EH (cell line): ENCODE measurements at places on chromosomes 7 and 10.

DNA sequence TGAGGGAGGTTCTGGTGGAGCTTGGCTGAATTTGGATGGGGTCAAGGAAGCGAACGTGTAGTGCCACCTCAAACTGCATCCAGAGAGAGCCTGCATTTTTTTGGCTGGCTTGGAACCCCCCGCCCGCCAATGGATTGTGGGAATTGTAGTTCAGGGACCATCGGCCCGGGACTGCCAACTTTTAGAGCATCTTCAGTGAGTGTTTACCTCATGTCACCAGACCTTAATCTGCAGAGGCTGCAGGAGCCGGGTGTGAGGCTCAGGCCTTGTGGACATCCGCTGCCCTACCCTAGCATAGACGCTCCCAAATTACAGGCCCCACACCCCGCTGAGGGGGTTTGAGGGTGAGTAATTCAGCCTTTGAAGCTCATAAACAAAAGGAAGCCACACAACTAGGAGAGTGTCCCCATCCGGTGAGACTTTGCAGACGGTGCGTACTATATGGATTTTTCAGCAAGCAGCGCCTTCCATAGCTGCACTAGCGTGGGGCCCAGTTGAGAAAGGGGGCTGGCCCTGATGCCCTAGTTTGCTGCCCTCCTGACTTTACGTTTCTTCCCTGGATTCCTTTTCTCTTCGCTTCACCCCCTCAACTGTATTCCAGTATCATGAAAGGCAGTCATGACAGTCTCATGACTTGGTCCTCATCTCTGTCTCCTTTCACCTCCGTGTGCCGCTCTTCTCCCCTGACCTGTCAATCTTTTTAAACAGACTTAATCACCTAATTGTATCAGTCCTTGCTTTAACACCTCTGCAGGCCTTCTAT lies 717 bp downstream of the CNPY4 start:
- peak; percentile 75 for DNase-seq

GRCh38 chr7:106358103-106358663 lies 73.4 kb upstream of the NAMPT start:
- no peak for DNase-seq

- no peak for DNase-seq
Observed at GRCh38 chr7:18756378-18757050, 261.0 kb downstream of the HDAC9 start.

DNA sequence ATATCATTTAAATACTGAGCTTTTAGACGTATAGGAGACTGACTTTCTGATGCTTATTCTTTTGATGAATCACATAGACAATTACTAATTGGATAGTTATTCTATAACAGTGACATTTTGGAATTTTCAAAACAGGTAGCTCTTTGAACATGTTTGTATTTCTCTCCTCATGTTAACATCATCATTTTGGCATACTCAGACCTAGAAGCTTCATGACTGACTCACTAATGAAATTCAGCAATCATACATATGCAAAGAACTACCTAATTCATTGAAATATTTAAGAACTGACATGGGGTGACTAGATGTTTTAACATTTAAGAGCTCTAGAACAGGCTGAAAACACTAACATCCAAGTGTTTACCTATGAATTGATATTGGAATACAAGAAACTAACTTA lies 192.3 kb downstream of the VTI1A start:
- peak; percentile 15 for DNase-seq

DNA sequence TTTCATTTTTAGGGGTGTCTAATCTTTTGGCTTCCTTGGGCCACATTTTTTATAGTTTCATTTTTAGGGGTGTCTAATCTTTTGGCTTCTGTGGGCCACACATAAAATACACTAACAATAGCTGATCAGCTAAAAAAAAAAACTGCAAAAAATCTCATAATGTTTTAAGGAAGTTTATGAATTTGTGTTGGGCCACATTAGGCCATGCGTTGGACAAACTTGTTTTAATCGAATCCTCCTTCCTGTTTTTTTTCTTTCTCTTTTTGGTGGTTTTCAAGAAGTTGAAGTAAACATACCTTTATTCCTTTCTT lies 37.4 kb downstream of the ZNRF2 start:
- DNase-seq, result no peak
